ENCODE measurements at places on chromosomes 6 and 20. TPM values are rescaled to one million over a fixed set of nuclear protein-coding genes. Genes with fewer than 3 reads are reported as not detected.
A peak's percentile ranks its signal among the peaks of the same experiment; 100 is the strongest.

- DNase-seq: no peak
These were observed 577.4 kb downstream of the HTR1B start for GRCh38 chr6:76885861-76886301.

- no peak for DNase-seq
These were observed 10.7 kb upstream of the UQCC2 start for GRCh38 chr6:33722103-33722623.

DNA sequence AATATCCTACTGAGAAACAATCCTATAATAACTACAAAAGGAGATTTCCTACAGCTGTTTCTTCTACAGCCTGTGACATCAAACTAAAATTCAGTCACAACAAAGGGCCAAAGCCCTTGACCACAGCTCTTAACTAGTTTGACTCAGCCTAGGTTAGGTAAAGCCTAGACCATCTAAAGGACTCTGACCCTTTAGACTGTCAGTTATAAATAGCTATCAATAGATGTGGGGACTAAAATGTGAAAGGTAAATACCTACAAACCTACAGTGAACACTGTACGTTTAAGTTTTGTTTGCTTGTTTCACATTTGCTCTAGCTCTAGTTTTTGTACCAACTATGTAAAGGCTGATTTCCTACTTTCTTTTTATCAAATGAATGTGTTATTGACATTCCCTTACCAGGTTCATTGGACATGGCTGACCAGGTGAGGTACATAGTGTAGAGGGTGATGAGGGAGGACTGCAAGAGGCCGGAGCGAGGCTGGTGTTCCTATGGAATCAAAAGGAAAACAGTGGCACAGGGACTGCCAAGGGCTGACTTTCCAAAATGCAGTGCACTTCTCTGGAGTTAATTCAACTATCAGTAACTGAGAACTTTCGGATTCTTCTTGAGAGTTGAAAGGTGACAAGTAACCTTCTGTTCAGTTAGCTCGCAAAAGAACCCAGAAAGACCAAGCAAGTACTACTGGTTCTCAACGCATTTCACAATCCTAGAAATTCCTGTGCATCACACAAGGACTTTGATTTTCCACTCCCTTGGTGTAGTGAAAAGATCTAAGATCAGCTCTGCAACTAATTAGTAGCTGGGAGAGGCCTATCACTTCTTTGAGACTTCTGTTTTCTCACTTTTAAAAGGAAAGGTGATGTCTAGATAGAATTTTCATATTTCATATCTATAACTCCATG, 17.2 kb downstream of the SERINC3 start:
- no peak for DNase-seq

DNA sequence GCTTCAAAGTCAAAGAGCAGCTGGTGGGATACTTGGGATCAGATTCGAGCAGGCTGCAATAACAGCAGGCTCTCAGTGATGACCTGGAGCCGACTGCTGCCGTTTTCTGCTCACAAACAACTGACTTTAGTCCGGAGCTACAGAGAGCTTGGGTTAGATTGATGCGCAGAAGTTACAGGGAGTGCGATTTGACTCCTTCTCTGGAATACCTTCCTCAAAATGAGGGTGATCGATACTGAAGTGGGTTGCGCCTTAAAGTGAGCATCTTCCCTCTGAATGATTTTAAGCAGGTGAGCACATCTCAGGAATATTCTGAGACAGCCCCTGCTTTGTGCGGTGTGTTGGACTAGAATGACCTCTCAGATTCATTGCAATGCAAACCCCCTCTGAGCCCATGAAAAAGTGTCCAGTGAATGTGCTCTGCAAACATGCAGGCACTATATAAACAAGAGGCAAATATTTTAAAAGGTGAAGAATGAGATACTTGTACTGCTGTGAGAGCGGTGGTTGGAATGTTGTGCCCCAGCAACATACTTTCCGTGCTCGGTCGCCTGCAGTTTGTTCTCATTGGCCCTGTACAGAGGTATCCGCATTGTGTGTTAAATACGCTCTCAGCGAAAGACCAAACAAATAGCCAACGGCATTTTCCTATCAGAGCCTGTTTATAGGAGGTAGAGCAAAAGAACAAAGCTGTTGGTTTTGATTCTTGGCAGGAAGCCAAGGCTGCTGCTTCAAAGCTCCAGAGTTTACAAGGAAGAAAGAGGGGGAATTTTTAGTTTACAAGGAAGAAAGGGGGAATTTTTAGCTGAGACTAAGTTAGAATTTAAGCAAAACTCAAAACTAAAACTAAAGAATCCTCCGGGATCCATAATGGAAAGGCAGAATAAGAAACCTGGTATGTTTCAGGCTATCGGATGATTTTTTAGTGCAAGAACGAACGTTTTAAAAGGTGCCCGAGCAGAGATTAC, 67.7 kb downstream of the PHACTR2 start:
- DNase-seq: no peak

DNA sequence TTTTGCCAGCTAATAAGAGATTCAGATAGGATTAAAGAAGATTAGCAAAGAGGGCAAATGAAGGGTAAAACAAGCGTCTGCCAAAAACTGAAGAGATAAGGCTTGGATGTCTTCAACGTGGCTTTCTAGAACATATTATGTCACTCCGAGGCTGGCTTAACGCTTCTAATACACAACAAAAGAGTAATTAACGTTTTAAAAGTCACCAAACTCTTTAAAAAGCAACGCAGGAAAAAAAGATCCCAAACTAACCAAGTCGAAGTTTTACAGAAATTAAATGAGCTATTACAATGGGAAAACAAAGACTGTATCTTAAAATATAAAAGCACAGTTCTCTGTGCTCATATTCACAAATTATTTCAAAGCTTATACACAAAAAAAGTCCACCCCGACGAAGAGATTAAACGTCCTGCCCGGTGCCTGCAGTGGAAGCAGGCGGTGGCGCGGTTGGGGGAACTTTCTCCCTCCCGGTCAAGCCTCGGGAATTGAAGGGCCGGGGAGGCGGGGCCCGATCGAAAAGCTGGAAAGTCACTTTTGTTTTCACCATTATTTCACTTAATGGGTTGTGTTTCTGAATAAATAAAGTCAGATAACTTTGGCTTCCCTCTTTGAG, 1.2 kb downstream of the MAK start:
- no peak for DNase-seq

DNA sequence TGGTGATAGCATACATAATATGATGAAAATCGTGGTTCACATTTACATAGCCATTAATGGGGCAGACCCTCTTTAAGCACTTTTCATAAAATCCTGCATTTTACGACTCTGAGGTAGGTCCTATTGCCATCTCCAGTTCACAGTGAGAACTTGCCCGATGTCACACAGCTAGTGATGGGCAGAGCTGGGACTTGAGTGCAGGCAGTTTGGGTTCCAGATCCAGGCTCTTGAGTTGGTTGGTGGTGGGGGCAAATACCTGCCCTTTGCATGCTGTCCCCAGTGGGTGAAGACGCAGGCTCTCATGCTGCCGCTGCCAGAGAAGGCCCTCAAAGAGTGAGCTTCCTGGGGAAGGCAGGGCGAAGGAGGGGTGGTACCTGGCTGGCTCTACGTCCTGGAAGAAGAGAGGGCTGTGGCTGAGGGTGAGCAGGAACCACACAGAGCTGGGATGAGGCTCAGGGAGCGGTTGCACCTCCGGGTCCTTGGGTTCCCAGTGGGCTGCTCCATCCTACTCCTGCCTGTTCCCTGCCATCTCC, 6.1 kb upstream of the BAK1 start:
- no peak for DNase-seq

DNA sequence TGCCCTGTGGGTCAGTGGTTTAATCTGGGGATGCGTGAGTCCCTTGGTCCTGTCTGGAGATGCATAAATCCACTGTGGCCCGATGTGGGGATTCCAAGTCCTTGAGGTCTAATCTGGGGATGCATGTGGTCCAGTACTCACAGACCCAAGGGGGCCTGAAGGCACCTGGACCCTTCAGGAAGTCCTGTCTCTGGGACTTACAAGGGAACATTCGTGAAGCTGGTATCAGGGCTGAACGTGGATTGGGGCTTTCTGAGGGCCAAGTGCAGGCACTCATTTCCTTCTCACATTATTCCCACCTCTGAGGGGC, 25.2 kb upstream of the GTSF1L start:
- DNase-seq: no peak

DNA sequence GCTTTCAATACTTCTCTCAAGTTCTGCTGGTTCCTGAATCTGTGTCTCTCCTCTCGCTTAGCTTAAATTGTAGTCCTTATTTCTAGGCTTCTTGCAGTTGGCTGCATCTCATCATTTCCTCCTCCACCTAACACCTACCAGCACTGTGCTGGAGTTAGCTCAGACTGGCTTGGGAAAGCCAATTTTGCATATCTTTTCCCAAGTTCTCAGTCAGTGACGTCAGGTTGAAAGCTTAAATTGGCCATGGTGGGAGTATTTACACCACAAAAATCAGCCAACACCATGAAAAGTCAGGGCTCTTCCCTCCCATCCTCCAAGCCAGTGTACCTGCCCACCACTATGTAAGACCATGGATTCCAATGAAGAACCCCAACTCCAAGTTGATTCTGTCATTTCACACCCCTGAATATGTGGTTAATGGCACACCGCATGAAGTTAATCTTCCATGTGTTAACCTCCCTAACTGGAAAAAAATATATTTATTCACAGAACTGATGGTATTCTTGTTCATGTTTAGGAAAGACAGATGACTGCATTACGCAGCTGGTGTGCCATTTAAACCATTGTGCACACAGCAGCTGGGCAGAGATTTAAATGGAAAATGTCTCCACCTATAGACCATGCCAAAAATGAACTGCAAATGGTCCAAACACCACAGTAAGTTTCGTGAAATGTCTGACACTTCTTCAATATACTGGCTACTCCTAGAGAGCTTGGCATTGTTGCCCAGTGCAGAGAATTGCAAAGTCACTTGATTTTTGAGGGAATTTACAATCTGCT, 274.1 kb upstream of the MAP3K7 start:
- no peak for DNase-seq

- DNase-seq: no peak
These were observed 103.4 kb downstream of the SYCP2 start for GRCh38 chr20:59829786-59830664.

DNA sequence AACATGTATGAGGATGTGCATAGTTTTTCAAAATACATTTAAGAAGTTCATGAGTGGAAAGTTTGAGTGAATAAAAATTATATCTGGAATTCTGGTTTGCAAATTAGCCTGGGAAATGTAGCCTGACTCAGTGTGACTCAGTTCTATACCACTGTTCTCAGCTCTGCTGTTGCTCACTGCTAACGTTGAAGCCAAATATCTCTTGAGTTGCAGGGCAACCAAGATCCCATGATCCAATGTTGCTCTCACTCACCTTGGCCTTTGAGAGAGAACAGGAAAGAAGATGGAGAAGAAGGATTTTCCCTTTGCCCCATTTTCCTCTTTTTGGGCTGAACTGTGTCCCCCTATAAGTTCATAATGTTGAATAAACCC, 28.9 kb downstream of the PSMB9 start:
- no peak for DNase-seq

DNA sequence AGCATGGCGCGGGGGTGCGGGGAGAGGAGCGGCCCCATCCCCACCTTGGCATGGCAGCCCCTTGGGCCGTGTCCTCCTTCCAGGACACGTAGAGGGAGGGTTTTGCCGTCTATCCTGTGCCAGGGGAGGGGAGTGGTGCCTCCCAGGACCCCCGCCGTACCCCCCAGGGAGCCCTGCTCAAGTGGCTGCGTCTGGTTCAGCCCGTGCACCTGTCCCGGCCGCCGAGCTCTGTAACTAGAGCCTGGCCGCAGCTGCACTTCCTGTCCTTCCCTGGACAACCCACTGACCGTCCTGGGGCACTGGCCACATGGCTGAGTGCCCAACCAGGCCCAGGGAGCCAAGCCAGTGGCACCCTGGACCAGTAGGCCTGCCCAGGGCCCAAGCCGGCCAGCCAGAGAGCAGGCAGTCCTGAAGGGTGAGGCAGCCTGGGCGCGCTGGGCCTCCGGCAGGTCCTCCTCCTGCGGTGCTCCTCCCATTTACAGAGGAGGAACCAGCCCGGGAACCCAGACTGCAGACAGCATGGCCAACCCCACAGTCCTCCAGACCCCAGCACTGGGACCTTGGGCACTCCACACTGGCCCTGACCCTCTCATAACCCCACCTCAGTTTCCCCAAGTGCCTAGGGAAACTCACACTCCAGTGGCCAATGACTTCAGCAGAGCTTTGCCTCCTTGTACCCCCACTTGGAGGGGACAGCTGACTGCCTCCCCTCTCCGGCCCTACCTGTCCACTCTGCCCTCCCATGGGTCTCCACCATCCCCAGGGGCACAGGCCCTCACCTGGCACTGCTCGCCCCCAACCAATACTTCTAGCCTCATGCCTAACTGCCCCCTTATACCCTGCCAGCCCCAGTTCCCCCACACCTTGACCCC, 8.7 kb downstream of the LAMA5 start:
- no peak for DNase-seq

GRCh38 chr20:47557791-47558190, 56.1 kb downstream of the NCOA3 start:
- DNase-seq: no peak

DNA sequence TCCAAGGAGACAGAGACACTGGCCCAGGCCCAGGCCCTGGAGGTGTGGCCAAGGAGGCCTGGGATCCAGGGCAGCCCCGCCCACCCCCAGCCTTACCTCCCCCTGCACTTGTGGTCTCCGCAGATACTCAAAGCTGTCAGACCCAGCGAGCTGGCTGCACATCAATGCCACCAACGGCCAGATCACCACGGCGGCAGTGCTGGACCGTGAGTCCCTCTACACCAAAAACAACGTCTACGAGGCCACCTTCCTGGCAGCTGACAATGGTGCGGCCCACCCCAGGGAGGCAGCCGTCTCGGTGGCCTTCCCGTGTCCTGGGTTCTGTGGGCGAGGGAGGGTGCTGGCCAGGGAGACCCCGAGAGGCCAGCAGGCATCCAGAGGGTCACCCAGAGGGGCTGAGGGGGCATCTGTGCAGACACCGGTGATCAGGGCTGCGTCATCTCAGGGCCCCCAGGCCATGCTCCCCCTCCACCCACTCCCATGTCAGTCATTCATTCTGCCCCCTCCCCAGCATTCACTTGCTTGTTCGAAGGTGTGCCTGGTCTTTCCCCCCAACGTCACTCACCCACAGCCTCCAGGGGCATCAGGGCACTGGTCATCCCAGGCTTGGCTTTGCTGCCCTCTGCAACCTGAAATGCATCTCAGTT, 141.3 kb downstream of the TAF4 start:
- DNase-seq: peak; percentile 50

- no peak for DNase-seq
These were observed 167.1 kb upstream of the SLC24A3 start for GRCh38 chr20:19045371-19045770.

GRCh38 chr6:111068109-111068865, 19.0 kb upstream of the SLC16A10 start:
- no peak for DNase-seq

Gene FAM83C
- 29.3 TPM for total RNA-seq

Gene DNAH8
- total RNA-seq: 0.04 TPM

Gene SYCP2L
- 0.44 TPM for total RNA-seq

Gene TREM1
- total RNA-seq: not detected

Gene TMEM244
- not detected for total RNA-seq

Gene TRIM10
- total RNA-seq: 1.6 TPM

Data from suprapubic skin (tissue), 4 donors.